ENCODE measurements at places on chromosomes 3 and 15.

- no peak for DNase-seq
These were observed 198.2 kb upstream of the UBE2E2 start for GRCh38 chr3:23004971-23005370.

DNA sequence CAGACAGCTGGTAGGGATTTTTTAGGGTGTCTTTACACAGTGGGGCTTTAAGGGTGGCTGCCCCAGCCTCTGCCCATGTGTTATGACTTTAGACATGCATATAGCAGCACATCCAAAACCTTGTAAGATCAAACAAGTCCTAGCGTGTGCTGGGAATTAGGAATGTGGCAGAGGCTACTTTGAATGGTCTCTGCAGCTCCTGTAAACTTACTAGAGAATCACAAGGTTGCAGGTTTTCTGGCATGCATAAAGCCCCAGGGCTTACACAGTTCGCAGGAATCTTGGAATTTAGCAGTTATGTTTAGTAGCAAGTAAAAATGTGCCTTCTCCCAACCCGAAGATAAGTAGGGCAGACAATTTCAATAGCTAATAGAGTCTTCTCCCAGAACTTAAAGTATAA, 46.9 kb upstream of the COL6A6 start:
- no peak for DNase-seq

DNA sequence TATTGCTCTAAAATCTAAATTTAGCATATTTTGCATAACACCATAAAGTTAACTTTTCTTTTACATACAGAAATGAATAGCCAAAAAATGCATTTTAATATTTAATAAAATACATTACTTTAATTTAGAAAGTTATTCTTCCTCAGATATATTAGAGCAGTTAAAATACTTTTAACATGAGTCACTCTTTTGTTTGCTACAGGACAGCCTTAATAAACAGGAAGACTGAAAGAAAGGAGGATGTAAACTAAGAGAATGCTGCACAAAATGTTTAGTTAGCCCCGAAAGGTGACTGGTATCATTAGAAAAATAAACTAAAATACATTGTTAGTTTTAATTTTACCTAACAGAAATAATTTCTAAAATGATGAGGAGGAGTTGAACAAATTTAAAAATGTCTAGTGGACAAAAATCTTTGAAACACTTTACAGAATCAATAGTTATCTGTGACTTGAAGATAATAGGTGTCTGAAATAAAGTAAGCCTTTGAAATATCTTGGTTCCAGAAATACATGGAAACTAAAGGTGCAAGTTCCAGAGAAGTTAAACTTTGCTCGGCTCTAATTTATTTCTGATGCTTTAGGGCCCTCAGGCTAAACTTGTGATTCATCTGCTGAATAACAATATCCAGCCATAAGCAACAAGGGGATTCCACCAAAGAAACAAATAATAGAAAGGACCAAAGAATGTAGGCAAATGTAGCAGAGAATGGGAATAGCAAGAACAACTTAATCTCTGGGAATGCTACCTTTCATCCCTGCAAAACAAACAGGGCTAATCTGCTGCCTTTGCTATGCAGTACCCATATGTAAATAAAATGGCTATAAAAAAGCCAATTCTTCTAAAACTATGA, 138.3 kb upstream of the UBP1 start:
- DNase-seq: no peak

- no peak for DNase-seq
These were observed 285.1 kb downstream of the LPP start for GRCh38 chr3:188439080-188439479.

DNA sequence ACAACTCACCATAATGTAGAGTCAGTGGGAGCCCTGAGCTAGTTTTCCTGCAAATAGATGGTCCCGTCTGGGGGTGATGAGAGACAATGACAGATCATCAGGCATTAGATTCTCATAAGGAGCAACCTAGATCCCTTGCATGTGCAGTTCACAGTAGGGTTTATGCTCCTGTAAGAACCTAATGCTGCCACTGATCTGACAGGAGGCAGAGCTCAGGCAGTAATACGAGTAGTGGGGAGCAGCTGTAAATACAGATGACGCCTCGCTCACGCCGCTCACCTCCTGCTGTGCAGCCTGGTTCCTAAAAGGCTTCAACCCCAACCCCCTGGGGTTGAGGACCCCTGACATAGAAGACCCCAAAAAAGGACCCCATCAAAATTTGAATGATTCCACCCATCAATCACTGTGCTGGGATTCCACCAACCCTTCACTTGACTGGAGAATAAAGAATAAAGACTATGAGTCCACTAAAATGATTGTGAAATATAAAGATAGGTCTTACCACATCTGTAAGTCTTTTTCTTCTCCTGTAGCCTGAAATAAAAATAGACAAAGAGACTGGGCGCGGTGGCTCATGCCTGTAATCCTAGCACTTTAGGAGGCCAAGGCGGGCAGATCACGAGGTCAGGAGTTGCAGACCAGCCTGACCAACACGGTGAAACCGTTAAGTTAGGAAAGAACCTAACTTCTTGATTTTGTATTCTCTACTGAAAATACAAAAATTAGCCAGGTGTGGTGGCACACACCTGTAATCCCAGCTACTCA, 9.9 kb upstream of the UBL7 start:
- DNase-seq: no peak

DNA sequence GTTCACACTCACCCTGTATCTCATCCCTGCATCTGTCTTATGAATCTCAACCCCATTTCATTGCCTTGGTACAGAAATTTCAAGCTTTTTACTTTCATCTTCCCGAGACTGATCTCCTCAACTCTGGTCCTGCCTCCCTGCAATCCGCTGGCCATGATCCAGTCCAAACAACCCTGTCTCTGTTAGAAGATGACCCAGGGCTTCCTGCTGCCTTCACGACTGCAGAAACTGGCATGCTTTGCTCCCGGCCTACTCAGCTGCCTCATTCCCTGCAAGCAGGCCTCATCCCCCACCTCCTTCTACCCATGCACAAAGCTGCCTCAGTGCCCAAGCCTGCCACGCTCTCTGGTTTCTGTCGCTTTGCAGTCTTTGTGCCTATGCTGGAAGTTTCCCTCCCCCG, 12.4 kb downstream of the HES1 start:
- peak; percentile 36 for DNase-seq

GRCh38 chr15:47614360-47615011, 102.8 kb upstream of the SEMA6D start:
- DNase-seq: no peak

GRCh38 chr15:31084176-31084575, 17.3 kb downstream of the TRPM1 start:
- no peak for DNase-seq

DNA sequence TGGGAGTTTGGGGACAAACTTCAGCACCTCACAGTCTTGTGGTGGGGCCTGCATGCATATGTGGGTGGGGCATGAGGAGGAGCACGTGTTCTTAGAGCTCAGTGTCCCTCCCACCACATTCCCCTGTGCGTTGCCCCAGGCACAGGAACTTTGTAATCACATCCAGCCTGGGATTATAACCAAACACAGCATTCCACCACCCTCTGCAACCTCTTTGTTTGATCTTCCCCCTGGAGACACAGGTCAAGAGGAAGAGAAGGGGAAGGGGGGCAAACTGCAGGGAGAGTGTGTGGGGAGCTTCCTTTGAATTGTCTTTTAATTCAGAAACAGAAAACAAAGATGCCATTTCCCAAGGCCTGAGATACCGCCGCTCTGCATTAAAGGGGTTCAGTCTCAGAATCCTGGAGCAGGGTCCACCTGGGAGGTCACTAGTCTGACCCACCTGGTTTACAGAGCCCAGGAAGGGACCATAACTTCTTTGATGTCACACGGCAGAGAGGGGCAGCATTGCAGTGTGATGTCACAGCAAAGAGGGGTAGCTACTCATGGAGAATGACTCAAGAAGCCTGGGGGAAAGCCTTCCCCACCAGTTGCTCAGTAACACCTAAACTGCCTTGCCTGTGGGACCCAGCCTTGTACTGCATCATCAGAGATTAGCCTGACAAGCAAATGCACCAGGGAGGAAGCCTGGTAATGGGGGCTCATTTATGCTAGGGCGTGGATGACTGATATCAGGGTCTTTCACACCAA, 106.3 kb upstream of the RNU6-1 start:
- no peak for DNase-seq

GRCh38 chr15:67946701-67947100, 106.9 kb upstream of the RNU6-1 start:
- no peak for DNase-seq

- no peak for DNase-seq
These were observed 47.1 kb downstream of the GOLIM4 start for GRCh38 chr3:168048414-168049330.

DNA sequence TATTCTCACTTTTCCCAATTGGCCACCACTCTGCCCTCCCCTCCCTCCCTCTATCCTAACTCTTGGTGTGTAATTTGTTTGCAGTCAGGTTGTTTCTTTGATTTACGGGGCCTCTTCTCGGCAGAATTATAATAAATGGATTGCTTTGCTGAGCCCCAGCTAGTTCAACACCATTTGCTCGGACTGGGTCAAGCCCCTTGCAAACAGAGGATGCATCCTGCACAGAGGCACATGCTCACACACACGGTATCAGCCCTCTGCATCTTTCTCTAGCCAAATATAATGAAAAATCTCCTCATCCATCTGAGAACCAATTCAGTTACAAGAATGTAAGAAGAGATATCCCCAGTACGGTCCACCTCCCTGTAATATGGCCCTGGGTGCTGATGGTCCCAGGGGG, 97.7 kb downstream of the EPHB1 start:
- DNase-seq: no peak

GRCh38 chr3:189964623-189965332, 155.9 kb downstream of the P3H2 start:
- DNase-seq: no peak

- no peak for DNase-seq
These were observed 190.6 kb upstream of the ARPP21 start for GRCh38 chr3:35448681-35449080.

- no peak for DNase-seq
These were observed 53.8 kb downstream of the UBE2E2 start for GRCh38 chr3:23256741-23257435.

GRCh38 chr3:151328298-151328995, 902 bp downstream of the P2RY13 start:
- no peak for DNase-seq

- no peak for DNase-seq
These were observed 31.1 kb downstream of the FAH start for GRCh38 chr15:80183886-80184285.

GRCh38 chr3:108036984-108037741, 53.7 kb downstream of the CD47 start:
- no peak for DNase-seq

- no peak for DNase-seq
These were observed 13.6 kb upstream of the COMMD2 start for GRCh38 chr3:149765762-149766334.
